ENCODE measurements at places on chromosomes 4 and X.

DNA sequence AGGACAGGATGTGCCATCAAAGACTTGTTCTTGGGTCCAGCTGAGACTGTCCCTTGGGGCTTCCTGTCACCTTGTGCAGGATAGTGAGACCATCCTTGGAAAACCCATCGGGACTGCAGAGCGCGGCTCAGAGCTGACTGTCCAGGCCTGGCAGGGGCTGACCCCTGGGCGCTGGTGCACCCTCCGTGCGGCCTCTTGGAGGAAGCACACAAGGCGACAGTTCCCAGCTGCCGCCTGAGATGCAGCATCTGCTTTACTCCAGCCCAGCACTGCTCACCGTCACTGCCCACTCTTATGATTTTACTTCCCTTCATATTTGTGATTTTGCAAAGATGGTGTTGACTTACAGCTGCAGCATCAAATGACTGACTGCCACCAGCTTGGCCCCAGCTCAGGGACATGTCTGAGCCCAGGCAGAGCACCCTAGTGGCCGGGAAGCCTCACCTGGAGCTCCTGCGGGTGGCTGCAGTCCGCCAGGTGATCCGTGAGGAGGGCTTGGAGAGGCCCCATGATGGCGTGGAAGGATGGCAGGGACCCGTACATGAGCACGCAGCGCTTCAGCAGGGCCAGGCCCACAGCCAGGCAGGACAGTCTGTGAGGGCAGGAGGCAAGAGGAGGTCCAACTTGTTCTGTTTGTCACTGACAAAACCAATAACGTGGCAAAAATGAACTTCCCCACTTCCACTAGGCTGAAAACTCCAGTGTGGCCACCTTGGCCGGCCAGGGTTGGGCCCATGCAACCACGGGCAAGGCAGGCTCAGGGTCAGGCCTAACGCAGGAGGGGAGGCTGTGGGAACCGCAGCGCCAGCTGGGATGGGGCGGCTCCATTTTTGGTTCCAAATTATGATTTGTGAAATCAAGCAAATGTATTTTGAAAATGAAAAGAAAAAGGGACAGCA is 21.8 kb downstream of the NOP14 start:
- H3K4me3 ChIP-seq: no peak overlapping the region
- no peaks in the 10 kb centered on the region for H3K4me1 ChIP-seq
- no peak overlapping the region for H3K27ac ChIP-seq
- no peak for DNase-seq
- peaks cover 64% of the 10 kb centered on the region for H3K36me3 ChIP-seq
- no peaks in the 10 kb centered on the region for H3K27me3 ChIP-seq

DNA sequence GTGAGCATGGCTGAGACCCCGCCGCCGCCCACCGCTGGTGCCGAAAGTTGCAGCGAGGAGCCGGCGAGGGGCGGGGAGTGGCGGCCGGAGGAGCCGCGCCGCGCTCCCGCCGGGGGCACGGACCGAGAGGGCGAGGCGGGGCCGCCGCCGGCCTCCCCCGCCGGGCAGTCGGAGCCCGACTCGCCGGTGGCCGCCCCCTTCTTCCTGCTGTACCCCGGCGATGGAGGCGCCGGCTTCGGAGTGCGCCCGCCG is 16.5 kb downstream of the UTP3 start:
- H3K36me3 ChIP-seq: no peaks in the 10 kb centered on the region
- no peak for DNase-seq
- peaks cover 11% of the 10 kb centered on the region for H3K4me1 ChIP-seq
- peak overlapping the region; percentile 46 for H3K4me3 ChIP-seq
- no peaks in the 10 kb centered on the region for H3K27me3 ChIP-seq
- H3K27ac ChIP-seq: peak overlapping the region; percentile 93

GRCh38 chrX:153622661-153623309 is 23.8 kb upstream of the CCNQ start:
- H3K4me1 ChIP-seq: no peaks in the 10 kb centered on the region
- peak; percentile 32 for DNase-seq
- peaks cover 10% of the 10 kb centered on the region for H3K27me3 ChIP-seq
- no peaks in the 10 kb centered on the region for H3K36me3 ChIP-seq

GRCh38 chr4:140078366-140078765 is 75.6 kb downstream of the MAML3 start:
- peak; percentile 68 for DNase-seq
- H3K27ac ChIP-seq: no peak overlapping the region
- no peaks in the 10 kb centered on the region for H3K36me3 ChIP-seq
- peaks cover 14% of the 10 kb centered on the region for H3K4me1 ChIP-seq

GRCh38 chr4:77104791-77105540 is 29.2 kb upstream of the CCNI start:
- DNase-seq: peak; percentile 42
- no peaks in the 10 kb centered on the region for H3K27me3 ChIP-seq
- no peak overlapping the region for H3K4me3 ChIP-seq
- no peaks in the 10 kb centered on the region for H3K36me3 ChIP-seq

GRCh38 chrX:118978451-118978850 is 4.0 kb downstream of the LONRF3 start:
- H3K27ac ChIP-seq: no peak overlapping the region
- no peaks in the 10 kb centered on the region for H3K4me1 ChIP-seq
- DNase-seq: no peak
- no peaks in the 10 kb centered on the region for H3K36me3 ChIP-seq
- H3K27me3 ChIP-seq: peaks cover 67% of the 10 kb centered on the region
- H3K4me3 ChIP-seq: no peak overlapping the region

DNA sequence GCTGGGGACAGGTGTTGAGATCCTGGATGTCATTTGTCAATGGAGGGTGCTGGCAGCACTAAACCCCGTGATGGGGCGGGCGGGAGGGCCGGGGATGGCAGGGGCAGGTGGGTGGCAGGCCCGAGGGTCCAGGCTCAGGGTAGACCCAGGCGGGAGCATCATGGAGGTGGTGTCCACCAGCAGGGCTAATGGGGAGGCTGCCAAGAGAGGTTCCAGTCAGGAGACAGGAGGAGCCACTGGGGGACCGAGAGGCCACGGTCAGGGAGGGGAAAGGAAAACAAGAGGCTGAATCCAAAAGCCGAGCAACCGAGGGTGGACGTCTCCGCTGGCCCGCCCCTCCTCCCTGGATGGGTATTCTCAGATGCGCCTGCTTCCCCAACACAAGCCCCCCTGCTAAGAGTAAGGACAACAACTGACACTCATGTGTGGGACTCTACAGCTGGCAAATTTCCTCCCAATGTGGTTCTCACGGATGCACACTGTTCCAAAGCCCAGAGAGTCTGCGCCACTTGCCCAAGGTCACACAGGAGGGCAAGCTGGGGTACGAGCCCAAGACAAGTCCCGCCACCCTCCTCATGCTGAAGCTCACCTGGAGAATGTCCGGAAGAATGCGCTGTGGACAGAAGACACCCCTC is 132.0 kb downstream of the CPZ start:
- H3K27me3 ChIP-seq: peaks cover 3% of the 10 kb centered on the region
- no peaks in the 10 kb centered on the region for H3K36me3 ChIP-seq
- H3K4me3 ChIP-seq: no peak overlapping the region
- no peaks in the 10 kb centered on the region for H3K4me1 ChIP-seq
- no peak overlapping the region for H3K27ac ChIP-seq

DNA sequence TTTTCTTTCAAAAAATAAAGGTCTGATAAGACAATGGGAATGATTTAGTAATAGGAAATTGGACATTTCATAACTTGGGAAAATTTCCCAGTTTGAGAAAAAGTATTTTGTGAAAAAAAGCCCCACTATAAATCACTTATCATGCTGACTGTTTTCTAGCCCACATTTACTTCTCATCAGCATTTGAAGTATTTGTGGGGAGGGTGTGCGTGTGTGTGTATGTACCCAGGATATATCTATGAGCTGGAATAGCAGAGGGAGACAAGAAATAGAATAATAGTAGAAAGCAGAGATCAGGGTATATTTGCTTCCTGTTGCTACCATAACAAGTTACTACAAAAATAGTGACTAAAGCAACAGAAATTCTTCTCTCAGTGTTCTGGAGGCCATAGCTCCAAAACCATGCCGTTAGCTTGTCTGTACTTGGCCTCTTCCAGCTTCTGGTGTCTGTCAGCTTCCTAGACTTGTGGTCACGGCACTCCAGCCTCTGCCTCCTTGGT is 139.8 kb downstream of the PTTG2 start:
- no peak overlapping the region for H3K4me3 ChIP-seq
- peaks cover 8% of the 10 kb centered on the region for H3K4me1 ChIP-seq
- DNase-seq: peak; percentile 88
- H3K36me3 ChIP-seq: no peaks in the 10 kb centered on the region
- H3K27me3 ChIP-seq: no peaks in the 10 kb centered on the region
- H3K27ac ChIP-seq: no peak overlapping the region
